NCI-H510A treated with DMSO at 0.1 percent for 48 hours (cell line): ENCODE measurements at places on chromosomes 13 and 19.

GRCh38 chr19:3047496-3048189 lies 14.7 kb downstream of the TLE5 start:
- DNase-seq = peak; percentile 76

DNA sequence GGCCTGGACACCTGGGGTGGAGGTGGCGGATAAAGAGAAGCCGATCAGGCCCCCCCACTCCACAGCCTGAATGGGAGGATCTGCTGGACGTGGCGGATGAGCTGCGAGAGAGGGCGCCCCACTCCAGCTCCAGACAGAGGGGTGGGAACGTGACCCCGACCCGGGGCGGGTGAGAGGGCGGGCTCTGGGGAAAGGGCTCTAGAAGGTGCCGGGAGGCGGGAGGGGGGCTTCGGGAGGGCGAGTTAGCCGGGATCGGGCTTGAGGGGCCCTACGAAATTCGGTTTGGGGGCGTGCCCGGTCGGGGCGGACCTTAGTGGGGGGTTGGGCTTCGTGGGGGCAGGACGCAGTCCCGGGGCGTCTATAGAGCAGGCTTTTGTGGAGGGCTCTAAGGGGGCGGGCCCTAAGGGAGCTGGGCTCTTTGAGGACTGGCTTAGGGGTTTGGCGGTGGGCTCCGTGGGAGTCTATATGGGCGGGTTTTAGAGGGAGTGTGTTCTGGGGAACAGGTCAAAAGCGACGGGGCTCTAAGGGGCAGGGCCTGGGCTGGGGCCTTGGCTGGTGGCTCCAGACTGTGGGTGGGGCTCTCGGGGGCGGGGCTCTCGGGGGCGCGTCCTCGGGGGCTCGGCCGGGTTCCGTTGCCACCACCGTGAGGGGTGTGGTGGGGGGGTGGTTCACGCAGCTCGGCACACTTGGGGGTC lies 4.1 kb upstream of the NANOS3 start:
- DNase-seq = no peak

DNA sequence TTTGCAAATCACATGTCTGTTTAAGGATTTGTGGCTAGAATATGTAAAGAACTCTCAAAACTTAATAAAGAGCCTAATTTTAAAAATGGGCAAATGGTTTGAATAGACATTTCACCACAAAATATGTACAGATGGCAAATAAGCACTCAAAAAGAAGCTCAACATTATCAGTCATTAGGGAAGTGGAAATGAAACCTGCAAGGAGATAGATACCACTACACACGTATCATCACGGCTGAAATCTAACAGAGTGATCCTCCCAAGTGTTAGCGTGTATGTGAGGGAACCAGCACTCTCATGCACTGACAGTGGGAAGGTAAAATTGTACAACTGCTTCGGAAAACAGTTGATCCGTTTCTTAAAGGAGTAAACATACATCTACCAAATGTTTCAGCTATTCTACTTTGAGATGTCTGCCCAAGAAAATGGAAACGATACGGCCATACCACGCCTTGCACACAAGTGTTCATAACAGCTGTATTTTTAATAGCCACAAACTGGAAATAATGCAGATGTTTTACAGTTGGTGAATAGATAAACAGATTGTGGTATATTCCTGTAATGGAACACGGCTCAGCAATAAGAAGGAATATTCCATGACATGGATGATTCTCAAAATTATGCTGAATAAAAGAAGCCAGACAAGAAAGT lies 14.5 kb downstream of the ARHGEF7 start:
- no peak for DNase-seq

- DNase-seq = no peak
Measured at GRCh38 chr19:1566392-1567115, 1.6 kb downstream of the MEX3D start.

DNA sequence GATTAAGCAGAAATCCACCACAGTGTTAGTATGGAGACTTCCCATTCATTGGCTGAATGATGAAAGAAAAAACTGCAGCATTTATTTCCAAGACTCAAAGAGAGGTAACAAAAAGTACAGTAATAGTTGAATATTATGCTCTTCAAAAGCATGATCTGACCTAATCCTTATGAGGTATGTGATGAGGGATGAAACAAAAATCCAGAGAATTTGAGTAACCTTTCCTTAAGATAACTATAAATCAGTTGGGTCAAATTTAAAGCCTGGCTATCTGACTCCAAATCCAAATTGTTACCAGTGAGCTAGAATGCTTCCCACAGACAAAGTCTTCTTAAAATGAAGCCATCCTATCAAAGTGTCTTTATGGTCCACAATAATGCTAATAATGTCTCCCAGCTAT lies 38.1 kb downstream of the NUFIP1 start:
- no peak for DNase-seq

- DNase-seq = peak; percentile 9
Measured at GRCh38 chr13:78241278-78241919, 322.8 kb upstream of the EDNRB start.

GRCh38 chr19:34997071-34997617 lies 3.0 kb upstream of the GRAMD1A start:
- no peak for DNase-seq

DNA sequence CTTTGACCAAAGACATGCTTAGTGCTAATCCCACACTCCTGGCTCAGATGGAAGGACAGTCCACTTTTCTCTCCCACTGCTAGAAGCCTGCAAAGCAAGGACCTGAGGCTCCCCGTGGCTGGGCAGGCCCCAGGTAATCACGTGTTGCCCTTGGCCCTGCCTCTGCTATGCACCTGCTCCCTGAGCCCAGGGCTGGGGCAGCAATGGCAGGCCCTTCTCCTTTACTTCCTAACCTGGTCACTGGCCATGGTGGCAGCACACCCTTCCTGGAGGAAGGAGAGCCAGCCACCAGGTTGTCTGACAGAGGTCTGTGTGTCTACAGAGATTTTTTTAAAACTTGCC lies 27.9 kb upstream of the ZNF492 start:
- no peak for DNase-seq

- peak; percentile 92 for DNase-seq
Measured at GRCh38 chr19:38095411-38096308, 128.4 kb downstream of the DPF1 start.

- DNase-seq = no peak
Measured at GRCh38 chr13:25463496-25463895, 91.7 kb downstream of the ATP8A2 start.

- no peak for DNase-seq
Measured at GRCh38 chr13:112449545-112449930, 73.4 kb downstream of the SPACA7 start.

GRCh38 chr13:110237875-110238817 lies 68.8 kb downstream of the COL4A1 start:
- no peak for DNase-seq

GRCh38 chr19:17080440-17080801 lies 4.8 kb downstream of the MYO9B start:
- no peak for DNase-seq

- DNase-seq = no peak
Measured at GRCh38 chr19:30881930-30882329, 467.3 kb downstream of the TSHZ3 start.

DNA sequence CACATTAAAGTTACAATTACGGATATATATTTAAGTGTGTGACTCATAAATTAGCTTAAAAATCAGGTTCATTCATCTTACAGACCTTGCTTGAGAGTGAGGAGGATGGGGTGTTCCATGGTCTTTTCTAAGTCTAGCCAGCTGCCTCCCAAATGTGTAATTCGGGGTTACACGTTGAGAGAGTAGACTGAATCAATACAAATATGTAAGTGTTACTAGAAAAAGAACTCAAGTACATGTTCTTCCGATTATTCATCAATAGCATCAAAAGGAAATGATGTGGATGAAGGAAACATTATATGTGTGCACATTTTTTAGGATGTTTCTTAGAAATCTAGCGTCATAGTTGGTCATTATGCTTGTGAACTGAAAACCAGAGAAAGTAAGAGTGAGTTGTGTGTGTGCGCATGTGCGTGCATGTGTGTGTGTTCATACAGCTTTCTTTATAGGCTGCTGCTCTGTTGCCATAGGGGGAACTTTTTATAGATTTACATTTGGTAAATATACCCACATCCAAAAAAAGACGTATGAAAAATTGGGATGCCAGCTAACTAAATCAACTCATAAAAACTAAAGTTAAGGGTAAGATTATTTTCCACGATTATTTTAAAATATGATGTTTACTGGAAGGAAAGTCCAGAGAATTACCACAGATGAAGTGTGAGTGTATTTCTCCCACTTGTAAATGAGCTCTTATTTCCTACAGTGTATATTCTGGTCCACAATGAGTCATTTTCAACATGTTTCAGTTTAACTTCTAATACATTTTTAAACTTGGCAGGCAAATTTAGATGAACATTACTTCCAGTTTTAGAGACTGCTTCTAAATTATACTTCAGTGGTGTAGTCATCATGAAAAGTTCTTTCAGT lies 82.4 kb downstream of the PIBF1 start:
- DNase-seq = no peak

DNA sequence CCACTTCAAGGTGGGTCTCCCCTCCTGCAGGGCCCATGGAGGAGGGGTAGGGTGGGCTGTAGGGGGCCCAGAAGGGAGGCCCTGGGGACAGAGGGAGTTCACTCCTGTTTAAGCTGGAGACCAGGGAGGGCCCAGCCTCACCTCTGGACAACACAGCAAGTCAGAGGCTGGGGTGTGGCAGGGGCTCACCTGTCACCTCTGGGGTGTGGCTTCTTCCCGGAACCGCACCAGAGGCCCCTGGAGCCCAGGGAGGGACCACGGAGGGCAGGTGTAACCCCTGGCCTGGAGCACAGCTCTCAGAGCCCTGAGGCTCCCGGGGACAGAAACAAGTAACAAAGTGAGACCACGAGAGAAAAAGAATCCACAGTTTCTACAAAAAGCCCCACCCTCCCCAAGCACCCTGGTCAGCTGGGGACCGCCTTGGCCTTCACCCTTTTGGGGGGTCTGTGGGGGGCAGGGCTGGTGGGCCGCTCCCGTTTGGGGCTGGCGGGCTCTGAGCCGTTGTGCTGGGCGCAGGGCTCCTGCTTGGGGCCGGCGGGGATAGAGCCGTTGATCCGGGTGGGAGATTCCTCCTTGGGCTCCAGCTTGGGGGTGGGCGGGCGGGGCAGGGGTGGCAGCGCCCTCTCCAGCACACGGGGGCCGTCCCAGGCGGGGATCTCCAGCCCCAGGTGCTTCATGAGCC lies 8.0 kb downstream of the SIRT6 start:
- no peak for DNase-seq

- peak; percentile 37 for DNase-seq
Measured at GRCh38 chr19:18763674-18764590, 27.2 kb downstream of the COMP start.

GRCh38 chr19:10979951-10980381 lies 19.1 kb downstream of the SMARCA4 start:
- no peak for DNase-seq

DNA sequence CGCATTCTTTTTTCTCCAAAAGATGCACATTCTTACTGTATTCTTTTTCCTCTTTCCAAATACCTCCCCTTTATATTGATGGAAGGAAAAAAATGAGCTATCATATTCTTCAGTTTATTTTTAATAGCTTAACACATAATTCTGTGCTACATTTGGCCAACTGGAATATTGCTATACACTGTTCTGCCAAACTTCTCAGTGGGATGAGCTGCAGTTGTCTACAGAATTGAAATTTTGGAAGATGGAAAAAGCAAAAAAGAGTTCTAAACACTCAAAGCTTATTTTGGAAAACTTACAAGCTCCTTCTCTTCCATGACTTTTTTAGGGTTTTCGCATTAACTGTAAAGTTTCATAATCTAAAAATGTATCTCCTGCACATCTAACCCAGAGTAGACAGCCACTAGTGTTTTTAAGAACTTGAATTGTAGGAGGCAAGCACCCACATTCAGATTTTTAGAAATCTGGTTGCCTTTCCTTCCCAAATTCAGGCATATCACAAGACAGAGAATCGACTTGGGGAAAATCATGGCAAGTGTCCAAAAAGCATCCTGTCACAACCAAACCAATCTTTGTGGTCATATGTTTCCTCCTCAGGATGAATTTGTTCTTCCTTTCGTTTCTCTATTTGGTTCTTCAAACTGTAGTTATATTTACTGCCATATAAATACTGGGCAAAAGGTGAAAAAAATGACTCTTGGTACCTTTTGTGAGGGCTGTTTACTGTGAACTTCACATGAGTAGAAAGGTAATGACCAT lies 111.4 kb upstream of the FRY start:
- DNase-seq = no peak

DNA sequence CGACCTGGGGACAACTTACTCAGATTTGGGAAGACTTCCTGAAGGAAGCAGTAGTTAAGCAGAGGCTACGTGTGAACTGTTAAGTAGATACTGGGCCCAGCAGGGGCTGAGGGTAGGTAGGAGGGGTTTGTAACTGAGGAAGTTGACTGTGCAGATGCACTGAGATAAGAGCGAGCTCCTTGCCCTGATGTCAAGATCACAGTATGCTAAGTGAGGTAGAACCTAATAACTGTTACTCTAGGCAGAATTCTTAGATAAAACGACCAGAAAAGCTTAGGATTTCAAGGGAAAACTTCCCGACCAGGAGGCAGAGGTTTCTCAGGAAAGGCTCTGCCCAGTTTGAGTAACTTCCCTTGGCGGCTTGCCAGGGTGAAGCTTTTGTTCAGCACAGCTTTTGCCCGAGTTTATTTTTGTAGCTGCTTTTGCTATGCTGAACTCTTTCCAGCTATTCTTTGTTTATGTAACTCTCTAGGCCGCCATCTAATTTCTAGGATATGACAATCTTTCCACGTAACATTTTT lies 632.1 kb downstream of the DIAPH3 start:
- peak; percentile 12 for DNase-seq

DNA sequence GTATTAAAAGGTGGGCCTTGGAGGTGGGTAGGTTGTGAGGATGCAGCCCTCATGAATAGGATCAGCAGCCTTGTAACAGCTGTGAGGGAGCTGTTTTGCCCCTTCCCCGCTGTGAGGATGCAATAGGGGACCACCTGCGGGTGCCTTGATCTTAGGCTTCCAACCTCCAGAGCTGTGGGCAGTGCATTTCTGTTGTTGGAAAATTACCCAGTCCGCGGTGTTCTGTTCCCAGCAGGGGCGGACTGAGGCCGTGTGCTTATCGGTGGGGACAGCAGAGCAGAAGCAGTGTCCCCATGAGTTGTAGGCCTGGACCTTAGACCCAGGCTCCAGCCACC lies 54.8 kb upstream of the TEX29 start:
- DNase-seq = no peak

- DNase-seq = no peak
Measured at GRCh38 chr19:46340051-46340659, 6.7 kb upstream of the PPP5C start.

- DNase-seq = no peak
Measured at GRCh38 chr13:101986316-101986715, 415.5 kb downstream of the FGF14 start.

GRCh38 chr19:29088761-29089160 lies 124.2 kb downstream of the UQCRFS1 start:
- DNase-seq = no peak

DNA sequence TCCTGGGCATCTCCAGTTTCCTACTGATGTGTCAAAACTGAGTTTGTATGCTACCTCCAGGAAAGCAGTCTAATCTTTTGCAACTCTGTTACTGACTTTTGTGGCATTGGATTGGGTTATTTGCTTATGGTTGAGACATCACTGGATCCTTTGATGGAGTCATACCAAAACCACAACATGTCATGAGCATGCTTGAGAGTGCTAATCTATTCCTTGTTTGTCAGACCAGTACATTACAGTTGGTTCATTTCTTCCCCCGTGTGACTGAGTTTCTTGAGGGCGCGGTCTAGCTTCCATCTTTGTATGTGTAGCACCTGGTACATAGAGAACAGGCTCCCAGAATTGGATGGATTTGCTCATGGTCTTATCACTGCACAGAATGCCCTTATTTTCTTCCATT lies 43.2 kb downstream of the SUGT1 start:
- DNase-seq = no peak

- DNase-seq = no peak
Measured at GRCh38 chr19:10621966-10622365, 3.4 kb upstream of the SLC44A2 start.

GRCh38 chr19:20271215-20271926 lies 104.4 kb downstream of the ZNF486 start:
- DNase-seq = no peak
